ENCODE measurements at places on chromosomes 1 and 21. TPM values are rescaled to one million over a fixed set of nuclear protein-coding genes. Genes with fewer than 3 reads are reported as not detected.
A peak's percentile ranks its signal among the peaks of the same experiment; 100 is the strongest.

DNA sequence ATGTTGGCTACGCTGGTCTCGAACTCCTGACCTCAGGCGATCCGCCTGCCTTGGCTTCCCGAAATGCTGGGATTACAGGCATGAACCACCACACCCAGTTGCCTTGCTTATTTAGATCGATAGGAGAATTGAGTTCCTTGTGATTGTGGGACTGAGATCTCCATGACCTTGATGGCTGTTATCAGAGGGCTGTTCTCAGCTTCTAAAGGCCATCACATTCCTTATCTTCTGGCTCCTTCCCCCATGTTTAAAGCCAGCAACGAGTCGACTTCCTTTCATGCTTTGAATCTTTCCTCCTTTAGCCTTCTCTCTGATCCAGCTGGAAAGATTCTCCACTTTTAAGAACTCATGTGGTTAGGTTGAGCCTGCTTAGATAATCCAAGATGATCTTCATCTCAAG, 38.0 kb downstream of the CTH start:
- H3K4me3 ChIP-seq: no peak overlapping the region
- H3K4me1 ChIP-seq: no peaks in the 10 kb centered on the region
- no peak for DNase-seq

Gene LINGO4
- total RNA-seq: 0.33 TPM

Gene LDLRAD1
- not detected for total RNA-seq

GRCh38 chr1:121569428-121569827, 384.7 kb downstream of the SRGAP2C start:
- no peak for DNase-seq
- H3K4me1 ChIP-seq: no peaks in the 10 kb centered on the region
- H3K27ac ChIP-seq: no peak overlapping the region
- H3K4me3 ChIP-seq: no peak overlapping the region
- H3K27me3 ChIP-seq: no peaks in the 10 kb centered on the region
- H3K36me3 ChIP-seq: no peaks in the 10 kb centered on the region

DNA sequence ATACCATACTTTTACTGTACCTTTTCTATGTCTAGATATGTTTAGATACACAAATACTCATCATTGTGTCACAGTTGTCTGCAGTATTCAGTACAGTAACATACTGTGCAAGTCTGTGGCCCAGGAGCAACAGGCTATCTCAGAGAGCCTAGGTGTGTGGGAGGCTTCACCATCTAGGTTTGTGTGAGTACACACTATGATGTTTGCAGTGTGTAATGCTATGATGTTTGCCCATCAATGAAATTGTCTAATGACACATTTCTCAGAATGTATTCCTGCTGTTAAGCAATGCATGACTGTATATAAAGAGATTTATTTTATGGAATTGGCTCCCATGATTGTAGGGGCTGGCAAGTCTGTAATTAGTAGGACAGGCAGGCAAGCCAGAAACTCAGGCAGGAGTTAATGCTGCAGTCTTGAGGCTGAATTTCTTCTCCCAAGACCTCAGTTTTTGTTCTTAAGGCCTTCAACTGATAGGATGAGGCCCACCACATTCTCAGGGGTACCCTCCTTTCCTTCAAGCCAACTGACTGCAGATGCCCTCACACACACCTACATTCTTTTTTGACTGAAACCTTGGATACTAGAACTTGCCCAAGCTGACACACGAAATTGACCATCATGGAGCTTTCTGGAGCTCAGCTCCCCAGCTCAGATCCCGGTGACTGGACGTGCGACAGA, 7.7 kb upstream of the AGTRAP start:
- no peak overlapping the region for H3K4me3 ChIP-seq
- H3K4me1 ChIP-seq: no peaks in the 10 kb centered on the region
- no peaks in the 10 kb centered on the region for H3K27me3 ChIP-seq
- H3K36me3 ChIP-seq: no peaks in the 10 kb centered on the region
- no peak for DNase-seq

- peaks cover 26% of the 10 kb centered on the region for H3K4me1 ChIP-seq
- H3K4me3 ChIP-seq: peak overlapping the region; percentile 36
- no peaks in the 10 kb centered on the region for H3K36me3 ChIP-seq
- no peaks in the 10 kb centered on the region for H3K27me3 ChIP-seq
- peak; percentile 63 for DNase-seq
Measured at GRCh38 chr1:29259802-29260441, 23.6 kb downstream of the PTPRU start.

DNA sequence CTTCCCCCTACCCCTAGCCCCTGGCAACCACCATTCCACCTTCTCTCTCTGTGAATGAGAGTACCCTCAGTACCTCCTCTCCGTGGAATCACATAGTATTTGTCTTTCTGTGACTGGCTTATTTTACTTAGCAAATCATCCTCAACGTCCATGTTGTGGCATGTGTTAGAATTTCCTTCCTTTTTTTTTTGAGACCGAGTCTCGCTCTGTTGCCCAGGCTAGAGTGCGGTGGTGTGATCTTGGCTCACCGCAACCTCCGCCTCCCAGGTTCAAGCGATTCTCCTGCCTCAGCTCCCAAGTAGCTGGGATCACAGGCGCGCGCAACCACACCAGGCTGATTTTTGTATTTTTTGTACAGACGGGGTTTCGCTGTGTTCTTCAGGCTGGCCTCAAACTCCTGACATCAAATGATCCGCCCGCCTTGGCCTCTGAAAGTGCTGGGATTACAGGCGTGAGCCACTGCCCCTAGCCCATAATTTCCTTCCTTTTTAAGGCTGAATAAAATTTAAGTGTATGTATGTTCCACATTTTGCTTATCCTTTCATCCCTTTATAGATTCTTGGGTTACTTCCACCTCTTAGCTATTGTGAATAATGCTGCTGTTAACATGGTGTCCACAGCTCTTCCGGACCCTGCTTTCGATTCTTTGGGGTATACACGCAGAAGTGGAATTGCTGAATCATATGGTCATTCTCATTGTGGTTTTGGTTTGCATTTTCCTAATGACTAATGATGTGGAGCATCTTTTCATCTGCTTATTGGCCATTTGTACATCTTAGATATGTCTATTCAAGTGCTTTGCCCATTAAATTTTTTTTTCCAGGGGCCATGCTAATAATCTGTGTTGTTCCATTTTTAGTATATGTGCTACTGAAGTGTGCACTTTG, 32.3 kb downstream of the ERRFI1 start:
- no peaks in the 10 kb centered on the region for H3K27me3 ChIP-seq
- H3K4me3 ChIP-seq: no peak overlapping the region
- H3K36me3 ChIP-seq: no peaks in the 10 kb centered on the region
- no peaks in the 10 kb centered on the region for H3K4me1 ChIP-seq
- DNase-seq: no peak
